Activated T-cell treated with anti-CD3 and anti-CD28 coated beads, Interleukin-2, amount 50 U/mL, for 72 hours (primary cell): ENCODE measurements at places on chromosomes 13 and 19. TPM values are rescaled to one million over a fixed set of nuclear protein-coding genes. Genes with fewer than 3 reads are reported as not detected.

The FCER2 gene
- total RNA-seq: 7.7 TPM

DNA sequence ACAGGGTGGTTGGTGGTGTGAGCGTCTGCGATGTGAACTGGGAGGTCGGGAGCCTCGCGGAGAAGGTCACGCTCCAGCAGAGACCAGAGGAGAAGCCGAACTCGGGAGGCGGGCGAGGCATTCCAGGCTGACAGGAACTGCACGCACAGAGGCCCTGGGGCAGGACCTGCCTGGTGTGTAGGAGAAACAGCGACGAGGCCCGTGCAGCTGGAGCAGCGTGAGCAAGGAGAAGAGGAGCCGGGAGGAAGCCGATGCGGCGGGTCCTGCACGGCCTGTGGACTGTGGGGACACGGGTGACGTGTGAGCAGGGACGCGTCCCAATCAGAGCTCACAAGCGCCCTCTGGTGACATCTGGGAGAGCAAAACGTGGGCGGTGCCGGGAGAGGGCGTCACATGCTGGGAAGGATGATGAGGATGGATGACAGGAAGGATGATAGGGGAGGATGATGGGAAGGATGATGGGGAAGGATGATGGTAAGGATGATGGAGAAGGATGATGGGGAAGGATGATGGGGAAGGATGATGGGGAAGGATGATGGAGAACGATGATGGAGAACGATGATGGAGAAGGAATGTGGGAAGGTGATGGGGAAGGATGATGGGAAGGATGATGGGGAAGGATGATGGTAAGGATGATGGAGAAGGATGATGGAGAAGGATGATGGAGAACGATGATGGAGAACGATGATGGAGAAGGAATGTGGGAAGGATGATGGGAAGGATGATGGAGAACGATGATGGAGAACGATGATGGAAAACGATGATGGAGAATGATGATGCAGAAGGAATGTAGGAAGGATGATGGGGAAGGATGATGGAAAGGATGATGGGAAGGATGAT lies 16.1 kb upstream of the MADCAM1 start:
- peaks cover 20% of the 10 kb centered on the region for H3K36me3 ChIP-seq
- DNase-seq: peak; percentile 61
- H3K4me3 ChIP-seq: peak overlapping the region; percentile 68
- peaks cover 7% of the 10 kb centered on the region for H3K4me1 ChIP-seq

DNA sequence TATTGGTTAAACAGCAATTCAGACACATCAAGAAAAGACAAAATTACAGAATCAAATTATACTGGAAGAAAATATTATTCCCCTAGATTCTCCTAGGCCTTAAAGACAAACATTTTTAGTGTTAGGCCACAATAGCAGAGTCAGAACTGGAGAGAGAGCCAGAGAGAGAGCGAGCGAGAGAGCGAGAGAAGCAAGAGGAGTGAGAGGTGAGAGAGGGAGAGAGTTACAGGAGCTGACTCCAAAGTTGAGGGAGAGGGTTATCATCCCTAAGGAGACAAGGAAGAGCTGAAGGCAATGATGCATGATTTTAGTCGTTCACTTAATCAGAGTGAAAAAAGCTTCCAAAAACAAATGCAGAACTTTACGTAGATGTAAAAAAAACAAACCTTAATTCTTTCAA lies 20.2 kb upstream of the ZNF227 start:
- no peak overlapping the region for H3K27ac ChIP-seq
- no peaks in the 10 kb centered on the region for H3K4me1 ChIP-seq
- no peak for DNase-seq
- no peak overlapping the region for H3K4me3 ChIP-seq

- DNase-seq: no peak
- no peak overlapping the region for H3K4me3 ChIP-seq
- peaks cover 4% of the 10 kb centered on the region for H3K36me3 ChIP-seq
- H3K27me3 ChIP-seq: no peaks in the 10 kb centered on the region
- H3K27ac ChIP-seq: no peak overlapping the region
Observed at GRCh38 chr13:25319771-25320170, 18.3 kb downstream of the NUP58 start.

DNA sequence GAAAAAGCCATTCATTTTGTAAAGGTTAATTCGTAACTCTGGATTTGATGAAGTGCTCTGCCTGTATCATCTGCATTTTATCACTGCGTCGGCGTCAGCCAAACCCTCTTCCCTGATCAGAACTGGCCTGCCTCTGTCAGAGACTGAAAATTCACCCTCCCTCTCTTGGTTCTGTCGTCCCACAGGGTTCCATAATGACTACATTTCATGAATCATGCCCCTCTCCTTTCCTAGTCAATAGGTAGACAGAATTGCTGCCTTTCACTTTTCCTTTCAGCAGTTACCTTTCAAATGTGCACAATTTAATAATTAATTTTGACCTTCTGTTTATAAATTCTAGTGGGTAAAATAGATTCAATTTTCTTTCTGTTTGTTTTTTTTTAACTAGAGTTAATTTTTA lies 423.4 kb downstream of the RFC3 start:
- H3K27me3 ChIP-seq: no peaks in the 10 kb centered on the region
- H3K36me3 ChIP-seq: no peaks in the 10 kb centered on the region
- H3K4me3 ChIP-seq: no peak overlapping the region
- DNase-seq: no peak
- no peak overlapping the region for H3K27ac ChIP-seq
